NCI-H2081 (cell line): ENCODE measurements at places on chromosomes 11 and 22.

DNA sequence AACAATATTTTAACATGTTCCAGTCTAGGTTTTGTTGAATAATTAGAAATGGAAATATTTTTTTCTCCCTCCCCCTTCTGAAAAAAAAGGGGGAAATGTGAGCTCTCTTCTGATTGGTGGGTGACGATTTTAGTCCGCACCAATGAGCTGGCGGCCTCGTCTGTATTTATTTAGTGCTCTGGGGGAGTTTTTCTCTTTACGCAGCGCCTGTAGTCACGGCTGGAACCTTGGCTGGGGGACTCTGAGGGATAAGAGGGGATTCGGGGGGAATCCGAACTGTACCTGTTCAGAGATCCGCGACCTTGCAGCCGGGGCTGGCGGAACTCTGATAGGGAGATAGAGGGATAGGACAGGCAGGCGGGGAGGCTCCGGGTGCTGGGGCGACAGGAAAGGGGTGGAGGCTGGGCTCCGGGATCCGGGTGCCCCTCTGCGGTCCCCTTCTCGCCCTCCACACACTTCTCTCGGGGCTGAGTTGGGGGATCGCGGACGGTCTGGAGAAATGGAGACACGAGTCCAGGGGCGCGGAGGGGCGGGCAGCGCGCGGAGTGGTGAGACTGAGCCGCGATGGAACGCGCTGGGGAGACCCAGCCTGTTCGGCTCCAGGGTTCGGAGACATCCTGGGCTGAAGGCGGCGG lies 99.7 kb upstream of the HSD17B12 start:
- DNase-seq, result no peak

GRCh38 chr11:133154076-133154475 lies 378.2 kb downstream of the OPCML start:
- no peak for DNase-seq

GRCh38 chr22:25346859-25347751 lies 127.7 kb downstream of the CRYBB2 start:
- DNase-seq, result no peak

DNA sequence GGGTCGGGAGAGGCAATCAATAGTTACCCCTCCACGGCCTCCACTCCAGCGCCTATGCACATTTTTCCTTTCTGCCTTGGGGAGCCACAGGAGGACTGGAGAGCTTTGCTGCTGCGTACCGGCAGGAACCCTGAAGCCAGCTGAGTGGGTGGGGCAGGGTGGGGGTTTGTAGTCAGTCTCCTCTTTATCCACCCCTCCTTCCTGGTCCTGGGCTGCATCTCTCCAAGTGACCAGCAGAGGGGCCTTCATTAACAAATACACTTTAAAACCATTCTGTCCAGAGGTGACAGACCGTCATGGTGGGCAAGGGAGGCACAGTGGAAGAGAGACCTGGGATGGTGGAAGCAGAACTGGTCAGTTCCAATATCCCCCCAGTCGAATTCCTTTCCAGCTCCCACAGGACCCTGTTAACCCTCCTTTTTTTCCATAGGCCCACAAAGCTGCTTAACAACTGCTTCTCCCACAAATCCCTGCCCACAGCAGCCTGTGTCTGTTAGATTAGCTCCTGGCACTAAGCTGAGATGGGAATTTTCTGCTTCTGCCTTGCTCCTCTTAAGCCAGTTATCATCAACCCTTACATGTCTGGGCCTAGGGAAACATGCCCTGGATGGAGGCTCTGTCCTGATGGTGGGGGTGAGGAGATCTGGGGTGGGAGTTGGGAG lies 3.9 kb upstream of the ABCG4 start:
- peak; percentile 62 for DNase-seq

DNA sequence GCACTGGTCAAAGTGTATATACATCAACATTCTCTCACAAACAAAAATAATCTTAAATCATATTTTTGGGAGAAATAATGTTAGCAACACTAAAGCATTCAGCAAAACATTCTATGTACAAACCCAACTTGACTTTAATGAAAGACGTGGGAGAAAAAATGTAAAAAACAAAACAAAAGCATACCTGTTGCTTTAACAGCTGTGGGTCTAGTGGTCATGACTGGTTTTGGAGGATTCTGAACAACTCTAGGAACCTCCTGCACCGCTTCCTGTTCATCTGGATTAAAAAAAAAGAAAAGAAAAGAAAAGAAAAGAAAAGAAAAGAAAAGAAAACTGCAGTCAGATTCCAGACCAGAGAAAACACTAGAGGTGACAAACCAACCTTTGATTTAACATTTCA lies 2.1 kb downstream of the FNBP4 start:
- DNase-seq, result no peak

DNA sequence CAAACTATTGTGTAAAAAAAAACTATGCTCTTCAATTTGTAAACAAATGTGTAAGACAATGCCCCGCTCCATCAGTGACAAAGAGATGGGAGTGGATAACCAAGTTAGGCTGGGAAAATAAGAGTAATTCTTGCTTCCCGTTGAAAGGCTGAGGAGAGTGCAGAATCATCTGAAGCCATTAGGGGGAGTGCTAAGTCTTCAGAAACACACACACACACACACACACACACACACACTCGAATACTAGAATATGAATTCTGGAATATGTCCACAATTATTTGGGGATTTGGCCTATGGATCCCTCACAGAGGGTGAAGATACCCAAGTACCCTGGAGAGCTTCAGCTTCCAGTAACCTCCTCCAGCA lies 27.8 kb upstream of the ROBO3 start:
- peak; percentile 45 for DNase-seq

DNA sequence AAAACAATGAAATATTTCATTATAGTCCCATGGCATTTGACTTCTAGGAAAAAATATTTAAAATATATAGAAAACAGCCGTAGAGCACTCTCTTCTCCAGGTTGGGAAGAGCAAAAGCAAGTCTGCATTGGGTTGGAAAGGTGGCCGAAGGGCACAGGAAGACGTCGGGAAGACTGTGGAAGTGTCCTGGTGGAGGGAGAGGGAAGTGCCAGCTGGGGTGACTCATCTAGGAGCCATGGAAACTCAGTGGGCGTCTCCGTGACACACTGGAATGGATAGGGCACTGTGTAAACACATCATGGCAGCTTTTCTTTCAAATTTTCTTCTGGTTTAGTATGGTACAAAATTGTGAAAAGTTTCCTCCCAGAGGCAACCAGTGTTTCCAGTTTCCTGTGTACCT lies 12.7 kb downstream of the GTPBP1 start:
- peak; percentile 4 for DNase-seq

DNA sequence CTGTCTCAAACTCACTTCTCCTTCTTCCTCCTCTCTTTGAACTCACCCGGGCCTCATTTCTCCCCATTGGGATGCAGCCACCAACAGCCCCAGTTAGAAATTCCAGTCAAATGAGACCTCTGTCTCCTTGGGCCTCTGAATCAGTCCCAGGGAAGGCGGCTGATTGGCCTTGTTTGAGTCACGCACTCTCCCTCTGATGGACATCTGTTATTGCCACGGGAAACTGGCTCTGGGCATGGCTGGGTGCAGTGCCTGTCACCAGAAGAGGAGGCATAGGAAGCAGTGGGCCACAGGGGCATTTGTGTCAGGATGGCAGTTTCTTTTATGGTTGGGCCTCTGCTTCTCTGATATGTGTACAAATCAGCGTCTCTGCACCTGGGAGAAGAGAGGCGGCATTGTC lies 9.6 kb upstream of the WNT11 start:
- DNase-seq, result no peak

DNA sequence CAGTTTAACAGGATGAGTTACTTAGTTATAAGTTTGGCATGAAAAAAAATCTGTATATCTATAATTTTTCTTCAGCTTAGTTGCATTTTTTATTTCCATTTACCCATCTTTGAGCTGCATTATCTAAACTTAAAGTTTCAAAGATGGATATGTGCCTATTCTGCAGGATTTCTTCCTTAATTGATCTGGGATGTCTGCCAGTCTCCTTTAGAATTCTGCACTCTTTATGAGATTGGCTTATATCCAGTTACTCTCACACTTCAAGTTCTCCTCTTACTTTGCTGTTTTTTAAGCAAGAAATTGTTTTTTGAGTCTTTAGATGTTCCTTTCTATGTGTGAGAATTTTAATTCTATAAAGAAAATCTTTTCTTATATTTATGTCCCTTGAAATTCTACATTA lies 5.1 kb upstream of the PDGFD start:
- DNase-seq, result no peak

- DNase-seq, result no peak
These were observed 162.3 kb upstream of the GRK3 start for GRCh38 chr22:25402160-25402500.

DNA sequence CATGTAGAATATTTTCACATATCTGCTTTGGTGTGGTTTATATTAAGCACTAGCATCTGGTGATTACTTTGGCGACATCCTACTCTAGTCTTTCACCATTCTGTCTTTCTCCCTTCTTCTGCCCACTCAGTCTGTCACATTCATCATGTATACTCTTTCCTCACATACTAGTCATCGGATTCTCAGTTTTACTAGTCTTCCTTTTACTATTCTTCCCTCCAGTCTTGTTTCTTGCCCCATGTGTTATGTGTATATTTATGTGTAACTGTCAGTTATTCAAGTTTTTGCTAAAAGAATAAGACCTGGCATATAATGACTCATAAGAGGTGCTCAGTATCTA lies 4.6 kb upstream of the DIXDC1 start:
- no peak for DNase-seq

- DNase-seq, result no peak
These were observed 380 bp upstream of the TTC17 start for GRCh38 chr11:43358279-43358800.

DNA sequence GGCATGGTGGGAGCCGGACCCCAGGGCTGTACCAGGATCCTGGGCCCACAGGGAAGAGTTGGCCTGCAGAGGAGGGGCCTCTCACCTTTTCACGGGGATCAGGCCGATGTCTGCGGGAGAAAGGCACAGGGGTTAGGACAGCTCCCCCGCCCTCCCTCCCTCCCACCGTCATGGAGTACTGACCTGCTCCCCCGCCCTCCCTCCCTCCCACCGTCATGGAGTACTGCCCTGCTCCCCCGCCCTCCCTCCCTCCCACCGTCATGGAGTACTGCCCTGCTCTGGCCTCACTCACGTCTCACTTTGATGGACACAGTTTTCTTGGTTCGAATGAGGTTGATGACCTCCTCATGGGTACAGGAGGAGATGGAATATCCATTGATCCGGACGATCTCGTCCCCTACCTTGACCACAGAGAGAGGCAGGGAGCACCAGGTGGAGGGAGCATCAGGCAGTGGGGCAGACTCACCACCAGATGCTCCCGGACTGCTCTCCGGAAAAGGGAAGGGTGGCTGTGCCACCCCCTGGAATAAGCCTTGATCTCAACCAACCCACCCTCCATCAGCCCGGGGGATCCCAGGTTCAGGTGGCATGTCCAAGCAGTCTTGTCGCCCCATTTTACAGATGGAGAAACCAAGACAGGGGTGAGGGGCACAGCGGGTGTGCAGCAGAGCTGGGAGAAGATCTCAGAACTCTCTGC lies 17.1 kb downstream of the USH1C start:
- no peak for DNase-seq

DNA sequence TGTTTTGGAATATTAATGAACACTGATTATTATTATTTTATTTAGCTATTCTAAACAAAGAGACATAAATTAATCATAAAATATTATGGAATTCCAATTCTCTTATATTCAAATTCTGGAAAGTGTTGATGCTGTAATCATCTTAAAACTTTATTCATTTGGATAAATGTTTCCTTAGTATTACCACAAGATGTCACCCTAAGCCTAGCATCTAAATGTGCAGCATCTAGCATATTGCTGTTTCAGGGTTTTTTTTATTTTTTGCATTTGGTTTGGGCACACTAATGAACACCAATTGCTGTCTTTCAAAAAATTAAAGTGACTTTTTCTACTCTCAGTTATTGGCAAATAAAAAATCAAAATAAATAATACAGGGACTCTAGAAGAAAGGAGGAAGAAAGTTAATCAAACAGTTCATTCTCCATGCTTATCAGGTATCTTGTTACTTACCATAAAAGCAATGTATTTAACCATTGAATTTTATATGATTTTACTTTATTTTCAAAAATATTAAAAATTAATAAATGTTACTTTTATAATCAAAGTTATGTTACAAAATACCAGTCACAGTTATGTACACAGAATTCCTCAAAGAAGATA lies 31.8 kb downstream of the DLG2 start:
- peak; percentile 52 for DNase-seq

DNA sequence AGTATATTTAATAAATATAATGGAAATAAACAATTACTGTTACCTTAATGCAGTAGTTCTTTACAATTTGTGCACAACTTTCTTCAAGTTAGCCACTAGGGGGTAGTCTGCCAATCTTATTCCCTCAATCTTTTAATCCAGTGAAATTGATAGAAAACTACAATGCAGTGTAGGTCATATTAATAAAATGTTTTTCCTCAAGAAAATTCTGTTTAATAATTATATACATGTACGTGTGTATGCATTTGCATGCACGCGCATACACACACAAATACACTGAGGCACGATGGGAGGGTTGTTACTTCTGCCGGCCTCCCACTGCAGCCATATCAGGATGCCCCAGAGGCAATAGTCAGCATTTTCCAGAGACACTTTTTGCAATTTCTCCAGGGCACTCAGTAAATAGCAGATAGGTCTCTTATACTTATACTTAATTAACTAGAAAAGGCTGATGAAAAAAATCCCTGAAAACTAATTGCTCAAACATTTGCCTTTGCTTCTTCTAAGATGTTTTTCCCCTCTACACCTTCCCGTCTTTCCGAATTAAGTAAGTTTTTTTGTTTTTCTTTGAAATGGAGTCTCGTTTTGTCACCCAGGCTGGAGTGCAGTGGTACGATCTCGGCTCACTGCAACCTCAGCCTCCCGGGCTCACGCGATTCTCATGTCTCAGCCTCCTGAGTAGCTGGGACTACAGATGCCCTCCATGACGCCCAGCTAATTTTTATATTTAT lies 3.1 kb downstream of the GAB2 start:
- no peak for DNase-seq

GRCh38 chr11:68974421-68975194 lies 6.2 kb downstream of the MRGPRD start:
- DNase-seq, result no peak

DNA sequence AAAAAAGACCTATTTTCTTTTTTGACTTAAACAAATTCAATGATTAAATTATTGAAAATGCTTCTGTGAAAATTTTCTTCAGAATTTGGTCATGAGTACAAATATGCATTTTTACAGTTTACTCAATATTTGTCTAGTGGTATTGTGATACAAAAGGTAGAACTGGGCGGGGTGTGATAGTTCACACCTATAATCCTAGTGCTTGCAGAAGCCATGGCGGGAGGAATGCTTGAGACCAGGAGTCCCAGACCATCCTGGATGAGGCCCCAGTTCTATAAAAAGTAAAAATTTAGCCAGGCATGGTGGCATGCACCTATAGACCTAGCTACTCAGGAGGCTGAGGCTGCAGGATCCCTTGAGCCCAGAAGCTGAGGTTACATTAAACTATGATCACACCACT lies 90.6 kb downstream of the ARHGAP42 start:
- no peak for DNase-seq
